Renal cortex interstitium (tissue), 15 donors: ENCODE measurements at places on chromosomes 12 and 14.
A peak's percentile ranks its signal among the peaks of the same experiment; 100 is the strongest.

- peak; percentile 54 for DNase-seq
Measured at GRCh38 chr12:66092559-66093269, 37.8 kb downstream of the LLPH start.

- no peak for DNase-seq
Measured at GRCh38 chr12:3077572-3078081, 448 bp downstream of the TSPAN9 start.

DNA sequence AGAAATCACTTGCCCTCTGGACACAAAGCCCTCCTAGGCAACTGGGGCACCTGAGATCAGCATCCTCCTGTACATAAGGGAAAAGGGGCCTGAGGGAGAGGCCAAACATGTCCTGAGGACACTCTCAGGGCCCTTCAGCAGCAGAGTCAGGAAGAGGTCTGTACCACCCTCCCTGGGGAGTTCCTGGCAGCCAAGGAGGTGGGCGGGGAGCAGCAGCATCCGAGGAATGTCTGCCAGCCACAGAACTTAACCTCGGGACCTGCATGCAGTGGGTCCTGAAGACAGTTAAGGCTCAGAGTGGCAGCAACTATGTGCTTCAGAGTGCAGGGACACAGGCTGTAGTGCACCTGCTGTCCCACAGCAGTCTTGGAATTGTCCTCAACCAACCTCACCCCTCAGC, 62.1 kb downstream of the SPTB start:
- no peak for DNase-seq

DNA sequence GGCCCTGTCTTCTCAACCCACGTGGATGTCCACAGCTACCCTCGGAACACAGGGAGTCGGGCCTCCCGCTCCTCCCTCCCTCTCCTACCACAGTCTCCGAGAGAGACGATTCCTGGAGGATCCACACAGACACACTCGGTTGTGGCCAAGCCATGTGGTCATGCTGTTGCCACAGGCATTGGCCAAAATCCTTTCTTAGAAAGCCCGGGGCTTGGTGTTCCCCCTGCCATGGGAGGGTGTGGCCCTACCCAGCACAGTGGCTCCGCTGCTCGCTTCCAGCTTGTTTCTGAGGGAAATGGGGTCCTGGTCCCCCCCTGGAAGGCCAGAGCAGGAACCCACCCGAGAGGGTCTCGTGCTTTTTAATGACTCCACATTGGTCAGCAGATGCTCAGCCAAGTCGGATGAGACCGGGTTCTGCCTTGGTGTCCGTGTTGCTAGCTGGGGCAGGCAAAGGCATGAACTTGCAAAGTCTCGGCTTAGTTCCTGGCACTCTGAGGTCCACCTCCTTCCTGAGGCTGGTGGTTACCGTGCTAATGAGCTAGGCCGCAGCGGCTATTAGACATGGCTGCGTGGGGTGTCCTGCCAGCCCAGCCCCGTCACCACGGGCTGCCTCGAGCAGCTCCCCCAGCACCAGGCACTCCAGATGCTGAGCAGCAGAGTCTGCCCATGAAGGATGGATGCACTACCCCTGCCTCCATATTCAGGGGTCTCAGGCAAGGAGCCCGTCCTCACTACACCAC, 46.8 kb upstream of the MEG3 start:
- DNase-seq = no peak

DNA sequence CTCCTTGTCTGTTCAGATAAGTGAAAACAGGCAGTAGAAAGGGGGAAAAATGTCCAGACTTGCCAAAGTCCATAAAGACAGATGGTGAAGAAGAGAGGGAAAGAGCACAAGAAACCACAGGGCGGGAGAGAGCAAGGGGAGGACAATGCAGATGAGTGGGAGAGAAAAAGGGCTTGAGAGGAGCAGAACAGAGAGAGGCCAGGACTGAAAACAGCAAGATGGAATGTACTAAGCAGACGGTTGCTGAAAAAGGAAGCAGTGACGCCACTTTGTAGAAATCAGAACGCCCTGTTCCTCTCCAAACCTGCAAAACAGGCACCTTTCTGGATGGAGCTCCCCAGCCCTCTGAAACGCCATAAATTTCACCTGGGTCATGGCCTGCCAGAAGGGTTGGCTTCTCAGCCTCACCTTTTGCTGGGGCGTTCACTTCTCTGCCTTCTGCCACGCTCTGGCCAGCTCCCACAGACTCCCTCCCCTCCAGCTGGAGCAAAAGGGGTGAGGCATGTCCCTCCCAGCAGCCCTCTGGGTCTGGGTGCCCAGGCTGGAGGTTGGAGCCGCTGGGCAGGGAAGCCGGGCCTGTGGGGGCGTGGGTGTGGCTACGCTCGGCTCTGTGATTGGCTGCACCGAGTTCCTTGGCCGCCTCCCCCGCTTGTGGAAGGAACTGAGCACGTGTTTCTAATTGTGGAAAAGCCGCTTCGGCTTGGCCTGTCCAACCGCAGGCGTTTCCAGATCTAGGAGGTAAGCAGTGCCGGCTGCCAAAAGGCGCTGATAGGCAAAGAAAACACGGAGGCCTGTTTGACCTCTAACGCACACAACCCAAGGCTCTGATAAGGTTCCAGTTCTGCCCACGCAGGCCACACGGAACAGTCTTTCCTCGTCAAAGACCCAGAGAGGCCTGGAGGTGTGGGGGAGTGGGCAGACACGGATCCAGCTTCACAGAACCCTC, 29.3 kb downstream of the SLC7A8 start:
- no peak for DNase-seq

DNA sequence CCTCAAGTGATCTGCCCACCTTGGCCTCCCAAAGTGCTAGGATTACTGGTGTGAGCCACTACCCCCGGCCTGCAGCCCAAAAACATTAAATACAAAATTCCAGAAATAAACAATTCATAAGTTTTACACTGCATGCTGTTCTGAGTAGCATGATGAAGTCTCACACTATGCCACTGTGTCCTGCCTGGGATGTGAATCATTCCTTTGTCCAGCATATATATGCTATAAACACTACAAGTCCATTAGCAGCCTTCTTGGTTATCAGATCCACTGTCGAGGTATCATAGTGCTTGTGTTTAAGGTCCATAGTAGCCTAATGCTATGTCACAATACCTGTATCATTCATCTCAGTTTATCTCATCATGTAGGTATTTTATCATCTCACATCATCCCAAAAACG, 15.9 kb downstream of the INTS13 start:
- DNase-seq = no peak

DNA sequence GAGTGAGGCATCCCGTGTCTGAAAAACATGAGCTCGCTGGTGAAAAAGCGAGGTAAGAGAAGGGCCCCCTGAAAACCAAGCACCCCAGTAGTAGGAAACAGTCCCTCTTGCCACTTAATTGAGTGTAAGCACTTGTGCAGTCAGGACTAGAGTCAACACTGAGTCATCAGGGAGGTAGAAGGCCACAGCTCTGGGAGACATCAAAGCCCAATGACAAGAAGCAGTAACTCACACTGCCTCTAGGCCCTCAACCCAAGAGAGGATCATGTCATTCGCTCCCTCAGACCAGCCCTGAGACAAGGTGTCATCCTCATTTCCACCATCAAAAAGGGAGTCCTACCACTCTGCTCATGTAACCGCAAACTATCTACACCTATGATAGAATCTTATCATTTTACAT, 17.8 kb downstream of the POMT2 start:
- no peak for DNase-seq

DNA sequence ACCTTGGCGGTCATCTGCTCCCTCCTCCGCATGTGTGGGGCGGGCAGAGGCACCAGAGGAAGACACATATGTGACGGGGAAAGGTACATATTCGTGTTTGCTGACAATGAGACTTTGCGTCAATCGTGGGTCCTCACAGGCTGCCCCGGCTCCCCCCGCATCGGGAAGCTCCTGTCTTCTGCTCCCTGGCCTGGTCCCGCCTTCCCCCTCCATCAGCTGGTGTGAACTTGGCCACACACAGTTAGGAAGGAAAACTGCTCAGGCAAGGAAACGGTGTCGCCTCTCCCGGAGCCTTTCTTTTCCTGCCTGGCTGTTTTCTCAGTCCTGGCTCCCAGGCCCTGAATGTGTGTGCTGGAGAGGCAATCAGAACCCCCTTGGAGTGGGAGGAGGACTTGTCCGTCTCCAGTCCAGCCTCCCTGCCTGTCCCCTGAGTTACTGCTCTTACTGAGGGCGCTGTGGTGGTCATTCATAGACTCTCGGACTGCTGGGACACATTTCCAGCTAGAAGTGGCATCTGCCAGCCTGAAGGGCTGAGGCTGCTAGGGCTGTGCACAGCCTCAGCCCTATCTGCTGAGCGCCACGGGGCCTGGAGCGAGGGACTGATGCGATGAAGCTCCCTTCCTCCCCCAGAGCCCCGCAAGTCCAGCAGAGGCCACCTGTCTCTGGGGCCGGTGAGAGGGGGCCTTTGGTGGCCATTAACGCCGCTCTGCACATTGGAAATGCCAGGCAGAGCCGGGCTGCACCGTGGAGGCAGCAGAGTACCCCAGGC, 44.2 kb upstream of the TSPAN9 start:
- DNase-seq = no peak

DNA sequence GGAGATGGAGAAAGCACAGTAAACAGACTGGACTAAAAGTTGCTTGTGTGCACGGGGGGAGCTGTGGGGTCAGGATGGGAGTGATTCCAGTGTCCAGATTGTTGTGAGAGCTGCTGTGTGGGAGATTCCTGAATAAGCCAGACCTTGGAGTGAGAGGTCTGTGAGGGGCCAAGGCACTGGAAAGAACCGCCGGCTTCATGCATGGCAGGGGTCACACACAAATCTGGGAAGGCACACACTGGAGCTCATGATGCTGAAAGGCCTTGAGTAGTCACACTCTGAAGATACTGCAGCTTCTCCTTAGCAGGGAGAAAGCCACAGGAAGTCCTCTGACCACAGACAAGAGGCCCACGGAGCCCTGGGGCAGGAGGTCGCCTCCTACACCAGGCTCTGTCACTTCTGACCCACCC, 23.1 kb downstream of the ADCY6 start:
- DNase-seq = no peak

DNA sequence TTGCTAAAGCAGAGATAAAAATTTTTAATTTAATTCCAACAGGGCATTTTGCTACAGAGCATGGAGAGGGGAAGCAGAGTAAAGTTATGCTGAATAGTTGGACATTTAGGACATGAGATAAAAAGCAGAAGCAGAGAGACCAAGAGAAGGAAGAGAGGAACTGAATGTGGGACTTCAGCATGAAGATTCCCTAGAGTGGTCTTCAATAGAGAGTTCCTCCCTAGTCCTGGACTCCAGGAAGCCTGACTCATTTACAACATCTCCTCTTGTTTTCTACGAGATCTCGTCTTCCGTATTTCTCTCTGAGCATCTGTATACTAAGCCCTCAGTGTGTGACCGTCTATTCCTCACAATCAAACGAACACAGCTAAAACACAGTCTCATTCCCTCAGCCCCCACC, 35.2 kb upstream of the IFT81 start:
- DNase-seq = no peak

GRCh38 chr12:79698966-79699365, 8.2 kb upstream of the PAWR start:
- no peak for DNase-seq

DNA sequence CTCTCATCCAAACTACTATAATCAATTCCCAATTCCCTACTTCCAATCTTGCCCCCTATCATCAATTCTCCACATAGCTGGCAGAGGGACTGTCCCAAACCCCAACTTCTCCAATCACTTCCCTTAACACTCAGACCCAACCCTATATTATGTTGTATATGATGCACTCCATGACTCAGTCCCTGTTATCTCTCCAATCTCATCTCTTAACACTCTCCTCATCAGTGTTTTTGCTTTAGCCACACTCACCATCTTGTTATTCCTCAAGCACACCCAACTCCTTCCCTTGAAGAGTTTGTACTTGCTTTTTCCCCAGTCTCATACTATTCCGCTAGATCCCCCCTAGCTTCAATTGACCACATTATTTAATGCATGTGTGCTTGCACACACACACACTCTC, 4.9 kb downstream of the RHOJ start:
- DNase-seq = no peak

- no peak for DNase-seq
Measured at GRCh38 chr12:44582521-44582920, 293.6 kb downstream of the NELL2 start.

- DNase-seq = no peak
Measured at GRCh38 chr14:69850086-69850735, 29.0 kb upstream of the SMOC1 start.

GRCh38 chr12:56769868-56770267, 6.7 kb downstream of the HSD17B6 start:
- no peak for DNase-seq

DNA sequence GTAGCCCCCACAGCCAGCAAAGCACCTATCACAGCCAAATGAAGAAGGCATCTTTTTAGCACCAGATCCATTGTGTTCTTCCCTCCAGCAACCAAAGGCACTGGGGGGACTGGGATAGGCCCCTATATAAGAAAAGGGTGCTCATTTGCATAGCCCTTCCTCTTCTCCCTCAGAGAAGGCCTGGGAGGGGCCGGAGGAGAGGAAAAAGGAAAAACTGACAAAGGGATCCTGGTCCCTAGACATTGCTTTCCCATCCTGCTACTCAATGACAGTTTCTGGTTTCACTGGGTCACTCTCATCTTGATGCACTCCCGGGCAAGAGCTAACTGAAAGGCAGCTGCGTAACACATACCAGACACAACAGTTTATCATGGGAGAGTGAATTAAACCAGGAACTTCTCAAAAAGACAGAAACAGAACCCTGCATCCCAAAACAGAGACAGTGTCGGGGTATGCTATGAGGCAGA, at the start of gene PMEL:
PMEL (minus strand) TSS at position 102 of the 467 bp plus-strand sequence; CDS start at position 71, 31 bp downstream.
- peak; percentile 16 for DNase-seq

- no peak for DNase-seq
Measured at GRCh38 chr14:52272375-52272774, 4.9 kb downstream of the PTGDR start.

DNA sequence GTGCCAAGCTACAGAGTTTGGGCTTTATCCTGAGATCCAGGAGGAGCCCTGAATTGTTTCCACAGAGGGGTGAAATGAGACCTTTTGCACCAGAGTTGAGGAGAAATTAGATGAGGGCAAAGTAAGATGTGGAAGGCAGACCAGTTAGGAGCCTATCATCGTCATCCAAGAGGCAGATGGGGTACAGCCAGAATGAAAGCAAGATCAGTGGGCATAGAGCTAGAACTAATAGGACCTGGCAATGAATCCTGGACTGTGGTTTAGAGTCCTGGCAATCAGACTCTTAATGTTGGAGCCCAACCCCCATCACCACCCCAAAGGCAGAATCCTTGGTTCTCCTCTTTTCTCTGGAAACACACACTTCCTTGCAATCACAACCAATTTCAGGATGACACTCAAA, 166.6 kb upstream of the HMGA2 start:
- DNase-seq = no peak

GRCh38 chr12:100908501-100908900, 113.9 kb downstream of the ANO4 start:
- DNase-seq = no peak

- DNase-seq = no peak
Measured at GRCh38 chr14:71163842-71164629, 256.8 kb downstream of the PCNX1 start.

DNA sequence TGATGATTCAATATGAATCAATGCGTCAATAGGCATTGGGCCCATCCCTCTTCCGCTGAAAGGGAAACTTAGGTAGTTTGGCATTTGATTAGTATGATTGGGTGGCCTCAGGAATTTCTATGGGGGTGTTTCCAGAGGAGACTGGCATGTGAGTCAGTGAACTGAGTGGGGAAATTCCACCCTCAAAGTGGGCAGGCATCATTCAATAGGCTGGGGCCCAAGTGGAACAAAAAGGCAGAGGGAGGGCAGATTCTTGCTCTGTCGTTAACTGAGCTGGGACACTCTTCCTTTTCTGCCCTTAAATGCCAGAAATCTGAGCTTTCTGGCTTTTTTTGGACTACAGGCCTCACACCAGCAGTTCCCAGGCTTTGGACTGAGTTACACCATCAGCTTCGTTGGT, 373.5 kb downstream of the RPS29 start:
- no peak for DNase-seq

- DNase-seq = no peak
Measured at GRCh38 chr14:73833034-73833433, 18.6 kb upstream of the PTGR2 start.
